ENCODE measurements at places on chromosomes 7 and 10. TPM values are rescaled to one million over a fixed set of nuclear protein-coding genes. Genes with fewer than 3 reads are reported as not detected.

Gene ZDHHC4
- 13.1 TPM for total RNA-seq

Gene FOXI2
- 0.14 TPM for total RNA-seq

DNA sequence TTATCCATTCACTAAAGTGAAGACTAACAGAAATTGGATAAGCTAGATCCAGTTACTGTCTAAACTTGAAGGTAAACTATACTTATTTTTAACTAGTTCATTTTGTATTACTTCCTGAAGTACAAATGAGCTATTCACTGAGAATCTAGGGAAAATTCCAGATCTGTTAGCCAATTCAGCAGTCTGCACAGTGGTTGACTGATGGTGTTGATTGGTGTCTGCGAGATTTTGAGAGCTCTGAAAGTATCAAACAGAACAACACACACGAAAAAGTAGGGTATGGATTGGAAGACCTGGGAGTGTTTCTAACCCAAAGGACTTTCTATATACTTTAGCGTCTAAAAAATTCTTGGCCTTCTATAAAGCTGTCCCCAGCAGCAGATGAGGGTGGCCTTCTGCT is 33.6 kb upstream of the AGR2 start:
- no peaks in the 10 kb centered on the region for H3K27me3 ChIP-seq
- no peak for DNase-seq
- H3K4me1 ChIP-seq, result no peaks in the 10 kb centered on the region
- H3K27ac ChIP-seq, result no peak overlapping the region
- H3K36me3 ChIP-seq, result no peaks in the 10 kb centered on the region
- no peak overlapping the region for H3K4me3 ChIP-seq

- no peak overlapping the region for H3K4me3 ChIP-seq
- H3K36me3 ChIP-seq, result no peaks in the 10 kb centered on the region
- DNase-seq, result no peak
- H3K4me1 ChIP-seq, result no peaks in the 10 kb centered on the region
- H3K27ac ChIP-seq, result no peak overlapping the region
- no peaks in the 10 kb centered on the region for H3K27me3 ChIP-seq
Observed at GRCh38 chr10:22643775-22644174, 70.6 kb downstream of the PIP4K2A start.

DNA sequence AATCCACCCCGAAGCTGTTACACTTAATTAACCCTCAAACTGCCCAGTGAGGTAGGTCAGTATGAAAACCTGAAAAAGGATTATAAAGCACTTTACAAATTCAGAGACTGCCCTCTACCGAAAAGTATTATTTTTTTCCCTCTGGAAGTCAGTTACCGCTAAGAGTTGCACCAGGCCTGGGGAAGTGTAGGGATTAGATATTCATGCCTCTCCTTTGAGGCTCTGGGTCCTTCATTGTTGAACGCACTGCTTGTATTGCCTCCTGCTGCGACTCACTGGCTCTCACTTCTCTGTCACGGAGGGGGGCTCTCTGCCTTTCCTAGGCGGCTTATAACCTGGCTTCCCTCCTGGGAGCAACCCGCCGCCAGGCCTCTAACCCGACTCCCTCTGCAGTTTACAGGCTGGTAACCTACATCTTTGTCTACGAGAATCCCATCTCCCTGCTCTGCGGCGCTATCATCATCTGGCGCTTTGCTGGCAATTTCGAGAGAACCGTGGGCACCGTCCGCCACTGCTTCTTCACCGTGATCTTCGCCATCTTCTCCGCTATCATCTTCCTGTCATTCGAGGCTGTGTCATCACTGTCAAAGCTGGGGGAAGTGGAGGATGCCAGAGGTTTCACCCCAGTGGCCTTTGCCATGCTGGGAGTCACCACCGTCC is 2.7 kb downstream of the RHBDD2 start:
- no peak overlapping the region for H3K4me3 ChIP-seq
- H3K27me3 ChIP-seq, result no peaks in the 10 kb centered on the region
- H3K36me3 ChIP-seq, result no peaks in the 10 kb centered on the region
- no peak for DNase-seq

DNA sequence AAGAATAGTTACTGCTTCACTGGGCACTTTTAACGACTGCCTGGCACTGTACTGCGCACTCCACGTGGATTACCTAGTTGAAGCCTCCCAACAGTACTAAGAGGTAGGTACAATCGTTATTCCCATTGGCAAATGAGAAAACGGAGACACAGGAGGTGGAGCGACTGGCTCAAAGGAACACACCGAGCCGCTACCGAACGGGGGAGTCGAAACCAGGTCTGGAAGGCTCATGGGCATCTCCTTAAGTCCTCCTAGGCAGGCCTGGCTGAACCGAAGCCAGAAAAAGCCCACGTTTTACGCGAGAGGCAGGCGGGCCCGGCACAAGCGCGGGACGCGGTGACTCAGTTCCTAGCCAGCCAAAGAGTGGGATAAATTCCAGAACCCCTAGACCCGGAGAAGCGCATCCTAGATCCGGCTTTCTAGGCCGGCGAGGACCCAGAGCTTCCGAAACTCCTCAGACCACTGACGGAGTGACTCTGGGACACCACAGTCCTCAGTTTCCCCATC is 472 bp downstream of the PDAP1 start:
- peak overlapping the region; percentile 84 for H3K4me3 ChIP-seq
- no peaks in the 10 kb centered on the region for H3K36me3 ChIP-seq
- DNase-seq, result peak; percentile 71
- peaks cover 22% of the 10 kb centered on the region for H3K4me1 ChIP-seq
- no peaks in the 10 kb centered on the region for H3K27me3 ChIP-seq

GRCh38 chr7:27522566-27522965 is 140.1 kb downstream of the HIBADH start:
- no peaks in the 10 kb centered on the region for H3K4me1 ChIP-seq
- H3K36me3 ChIP-seq, result no peaks in the 10 kb centered on the region
- H3K4me3 ChIP-seq, result no peak overlapping the region
- DNase-seq, result no peak
- H3K27me3 ChIP-seq, result no peaks in the 10 kb centered on the region

Gene CTAGE4
- total RNA-seq, result not detected

Gene PRKG1
- total RNA-seq, result 136 TPM

- H3K27me3 ChIP-seq, result no peaks in the 10 kb centered on the region
- DNase-seq, result no peak
- H3K36me3 ChIP-seq, result no peaks in the 10 kb centered on the region
- no peaks in the 10 kb centered on the region for H3K4me1 ChIP-seq
- no peak overlapping the region for H3K27ac ChIP-seq
- H3K4me3 ChIP-seq, result no peak overlapping the region
Observed at GRCh38 chr7:115662120-115662519, 368.4 kb downstream of the TFEC start.

GRCh38 chr10:80567292-80567691 is 29.6 kb downstream of the SH2D4B start:
- H3K27me3 ChIP-seq, result no peaks in the 10 kb centered on the region
- H3K36me3 ChIP-seq, result no peaks in the 10 kb centered on the region
- no peak overlapping the region for H3K4me3 ChIP-seq
- H3K4me1 ChIP-seq, result no peaks in the 10 kb centered on the region
- no peak overlapping the region for H3K27ac ChIP-seq

DNA sequence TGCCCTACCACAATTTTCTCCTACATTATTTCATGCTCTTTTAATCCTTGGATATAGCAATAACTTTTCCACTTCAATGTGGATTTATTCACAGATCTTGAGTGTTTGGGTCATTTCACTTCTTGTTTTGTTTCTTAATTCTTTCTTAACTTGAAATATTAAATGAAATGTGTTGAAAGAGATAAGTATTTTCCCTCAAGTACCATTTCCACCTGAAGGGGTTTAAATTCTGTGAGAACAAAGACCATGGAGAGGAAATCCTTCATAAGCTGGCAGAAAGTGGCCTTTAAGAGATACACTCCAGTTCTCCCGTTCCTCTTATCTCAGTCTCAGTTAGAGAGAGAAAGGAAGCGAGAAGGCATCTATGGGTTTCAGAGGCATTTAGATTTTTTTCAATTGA is 14.1 kb upstream of the DLD start:
- no peak for DNase-seq
- H3K4me1 ChIP-seq, result no peaks in the 10 kb centered on the region
